GM23338 (cell line): ENCODE measurements at places on chromosomes 2 and 18. TPM values are rescaled to one million over a fixed set of nuclear protein-coding genes. Genes with fewer than 3 reads are reported as not detected.

DNA sequence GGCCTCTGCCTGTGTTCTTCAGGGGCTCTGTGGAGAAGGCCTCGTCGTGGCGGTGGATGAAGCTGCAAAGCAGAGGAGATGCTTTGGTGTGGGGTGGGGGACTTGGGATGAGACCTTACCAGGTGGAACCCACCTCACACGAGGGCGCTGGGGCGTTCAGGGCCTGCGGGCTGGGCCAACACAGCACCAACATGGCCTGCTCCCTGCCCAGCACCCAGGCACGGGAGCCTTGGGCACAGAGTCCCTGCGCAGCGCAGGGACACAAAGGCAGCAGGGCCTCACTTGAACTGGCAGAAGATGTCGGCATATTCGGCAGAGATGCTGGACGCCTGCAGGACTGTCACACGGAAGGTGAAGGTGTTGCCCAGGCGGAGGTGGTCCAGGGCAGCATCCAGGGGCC, 53.8 kb downstream of the AQP12A start:
- DNase-seq: no peak

The ADCYAP1 gene
- polyA plus RNA-seq: 0.09 TPM in 1 of 2 replicates, not detected in the other

DNA sequence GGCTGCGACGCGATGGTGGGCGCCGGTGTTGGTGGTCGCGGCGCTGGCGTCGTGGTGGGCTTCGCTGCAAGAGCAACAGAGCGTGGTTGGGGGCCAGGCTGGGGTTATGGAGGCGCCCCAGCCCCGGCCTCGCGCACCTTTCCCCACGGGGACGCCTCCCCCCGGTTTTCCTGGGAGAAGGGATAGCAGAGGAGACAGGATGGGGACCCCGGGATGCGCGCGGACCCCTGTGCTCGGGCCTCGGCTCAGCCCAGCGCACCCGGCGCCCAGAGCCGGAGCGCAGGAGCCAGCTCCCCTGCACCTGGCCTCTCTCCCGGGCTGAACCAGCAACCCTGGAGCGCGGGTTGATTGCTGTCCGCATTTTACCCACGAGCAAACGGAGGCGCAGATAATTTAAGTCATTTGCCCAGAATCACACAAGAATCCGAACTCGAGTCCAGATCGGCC, 1.0 kb downstream of the CD8A start:
- peak; percentile 48 for DNase-seq

The ANO7 gene
- polyA plus RNA-seq: 3.6 and 4.0 TPM in 2 replicates

The GPR39 gene
- polyA plus RNA-seq: 0.17 and 0.55 TPM in 2 replicates

- peak; percentile 46 for DNase-seq
These were observed at the start of gene QPCT for GRCh38 chr2:37344453-37345361. Gene QPCT (plus strand): TSS chr2:37344630. CDS start chr2:37344732, 102 bp downstream.

The RNU2-63P gene
- polyA plus RNA-seq: 2.0 and 2.8 TPM in 2 replicates

DNA sequence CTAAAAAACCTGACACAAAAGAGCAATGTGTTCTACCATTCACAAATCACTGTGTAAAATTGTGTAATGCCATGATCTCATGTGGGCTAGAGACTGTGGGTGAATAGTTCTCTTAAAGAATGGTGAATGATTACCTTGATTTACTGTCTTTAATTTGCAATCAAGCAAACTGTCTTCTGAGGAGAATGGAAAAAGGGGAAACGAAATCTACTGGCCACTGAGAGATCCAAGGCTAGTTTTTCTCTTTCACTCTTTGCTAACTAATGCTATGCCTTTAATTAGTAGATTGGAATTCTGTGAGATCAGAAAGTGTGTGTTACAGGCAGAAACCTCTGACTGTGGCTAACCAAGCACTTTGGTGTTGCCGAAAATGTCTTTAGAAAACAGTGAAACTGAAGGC, 422.7 kb downstream of the TGIF1 start:
- DNase-seq: no peak

- no peak for DNase-seq
These were observed 12.0 kb upstream of the SLC20A1 start for GRCh38 chr2:112633708-112634107.

DNA sequence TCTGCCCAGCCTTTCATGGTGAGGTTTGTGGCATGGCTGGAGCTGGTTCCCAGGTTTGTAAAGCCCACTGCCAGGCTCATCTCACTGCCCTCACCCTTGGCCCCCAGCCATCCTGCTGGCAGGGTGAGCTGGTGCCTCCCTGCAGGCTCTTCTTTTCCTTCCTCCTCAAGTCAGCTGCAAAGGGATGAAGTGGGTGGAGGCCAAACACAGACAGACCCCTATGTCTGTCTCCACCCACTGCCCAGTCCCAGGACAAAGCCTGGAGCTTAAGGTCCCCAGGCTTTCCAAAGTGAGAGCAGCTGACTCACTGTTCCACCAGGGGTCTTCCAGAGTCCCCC, 92.0 kb downstream of the TNS1 start:
- no peak for DNase-seq

DNA sequence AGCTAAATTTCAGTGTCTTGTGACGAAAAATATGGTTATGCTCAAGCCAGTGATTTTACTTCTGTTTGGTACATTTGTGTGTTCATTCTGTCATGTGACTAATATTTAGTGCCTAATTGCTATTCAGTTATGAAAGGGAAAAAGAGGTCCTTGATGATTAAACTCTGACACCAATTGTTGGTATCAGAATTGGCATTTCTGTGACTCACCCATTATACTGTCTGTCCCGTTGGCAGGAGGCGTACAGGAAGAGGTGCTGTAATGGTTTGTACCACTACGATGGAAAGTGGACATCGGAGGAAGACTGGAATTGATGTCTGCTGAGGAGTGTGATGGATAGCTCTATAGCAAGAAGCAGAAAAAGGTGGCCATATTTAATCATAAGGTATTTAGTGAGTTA, 310.4 kb upstream of the CCDC68 start:
- no peak for DNase-seq

DNA sequence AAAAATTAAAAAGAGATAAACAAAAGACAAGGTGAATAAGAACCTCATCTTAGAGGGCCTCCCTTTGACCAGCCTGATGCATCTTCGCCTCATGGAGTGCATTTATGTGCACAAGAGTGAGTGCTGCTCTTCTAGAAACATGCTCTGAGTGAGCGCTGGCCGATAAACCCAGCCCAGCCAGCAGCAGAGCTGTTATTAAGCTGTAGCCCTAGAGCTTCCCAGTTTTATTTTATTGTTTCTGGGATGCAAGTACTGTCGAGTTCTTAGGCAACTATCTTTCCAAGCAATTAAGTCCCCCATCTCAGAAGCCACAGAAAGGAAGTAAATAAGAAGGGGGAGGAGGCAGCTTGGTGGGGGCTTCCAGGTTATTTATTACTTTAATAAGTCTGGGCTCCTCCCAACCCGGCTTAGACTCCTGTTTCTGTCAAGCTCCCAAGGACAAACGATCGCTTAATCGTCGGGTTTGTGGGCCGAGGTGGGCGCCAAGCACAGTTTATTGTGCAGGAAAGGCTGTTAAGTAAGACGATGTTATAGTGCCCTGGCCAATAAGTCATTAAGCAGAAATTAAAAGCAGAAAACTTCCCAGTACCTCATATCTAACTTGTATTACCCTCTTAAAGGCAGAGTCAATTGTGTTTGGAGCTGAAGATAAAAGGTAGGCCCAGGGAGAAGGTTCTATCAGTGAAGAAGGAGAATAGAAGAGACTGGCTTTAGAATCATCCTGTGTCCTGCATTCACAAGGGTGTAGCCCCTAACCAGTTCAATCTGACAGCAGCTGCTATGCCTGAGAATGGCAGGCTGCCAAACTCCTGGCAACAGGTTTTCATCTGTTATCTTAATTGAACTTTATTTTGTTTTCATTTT, 176.3 kb downstream of the PIK3C3 start:
- DNase-seq: no peak

GRCh38 chr2:71460595-71461303, 7.4 kb downstream of the DYSF start:
- peak; percentile 54 for DNase-seq

DNA sequence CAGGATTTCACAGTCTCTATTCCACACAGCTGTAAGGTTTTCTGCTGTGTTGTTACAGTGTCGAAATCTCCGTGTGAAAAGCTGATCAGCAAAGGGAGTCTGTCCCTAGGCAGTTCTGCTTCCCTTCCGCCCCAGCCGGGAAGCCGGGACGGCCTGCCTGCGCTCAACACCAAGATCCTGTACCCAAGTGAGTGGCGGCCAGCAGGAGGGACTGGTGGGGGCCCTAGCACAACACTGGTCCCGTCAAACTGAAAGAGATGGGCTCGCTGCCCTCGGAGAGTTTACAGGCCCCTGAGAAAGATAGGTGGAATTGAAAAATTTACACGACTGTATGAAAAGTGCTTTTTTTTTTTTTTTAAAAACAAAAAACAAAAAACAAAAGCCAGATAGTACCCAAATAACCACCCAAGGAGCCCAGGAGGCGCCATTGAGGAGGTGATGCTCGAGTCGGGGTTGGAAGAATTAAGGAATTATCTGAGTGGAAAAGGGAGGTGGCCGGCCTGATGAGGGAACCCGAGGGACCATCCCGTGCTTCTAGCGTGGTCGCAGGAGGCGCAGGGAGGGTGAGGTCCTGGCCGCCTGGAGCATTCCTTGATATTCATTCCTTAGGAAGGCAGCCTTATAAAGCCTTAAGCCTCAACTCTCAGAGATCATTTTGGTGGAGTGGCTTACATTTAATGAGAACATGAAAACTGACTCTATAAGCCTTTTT, 96.7 kb downstream of the DGKD start:
- no peak for DNase-seq

The CHST9 gene
- polyA plus RNA-seq: 13.8 and 16.8 TPM in 2 replicates

The CYRIA gene
- 1.7 and 3.0 TPM in 2 replicates for polyA plus RNA-seq

The TRIM43 gene
- polyA plus RNA-seq: 0.40 TPM in 1 of 2 replicates, not detected in the other

The SERPINB3 gene
- 0.27 and 0.33 TPM in 2 replicates for polyA plus RNA-seq

- no peak for DNase-seq
These were observed 21.6 kb upstream of the SPATA3 start for GRCh38 chr2:230974096-230974913.

- DNase-seq: no peak
These were observed 16.3 kb upstream of the ATOH8 start for GRCh38 chr2:85737481-85737880.

- DNase-seq: no peak
These were observed 36.3 kb downstream of the NRXN1 start for GRCh38 chr2:50995610-50996009.

The MYO1B gene
- 20.0 and 26.4 TPM in 2 replicates for polyA plus RNA-seq

GRCh38 chr2:156077041-156077742, 255.3 kb downstream of the NR4A2 start:
- no peak for DNase-seq

GRCh38 chr2:112175333-112175732, 37.1 kb downstream of the FBLN7 start:
- no peak for DNase-seq

The GAREM1 gene
- 2.4 and 2.7 TPM in 2 replicates for polyA plus RNA-seq

DNA sequence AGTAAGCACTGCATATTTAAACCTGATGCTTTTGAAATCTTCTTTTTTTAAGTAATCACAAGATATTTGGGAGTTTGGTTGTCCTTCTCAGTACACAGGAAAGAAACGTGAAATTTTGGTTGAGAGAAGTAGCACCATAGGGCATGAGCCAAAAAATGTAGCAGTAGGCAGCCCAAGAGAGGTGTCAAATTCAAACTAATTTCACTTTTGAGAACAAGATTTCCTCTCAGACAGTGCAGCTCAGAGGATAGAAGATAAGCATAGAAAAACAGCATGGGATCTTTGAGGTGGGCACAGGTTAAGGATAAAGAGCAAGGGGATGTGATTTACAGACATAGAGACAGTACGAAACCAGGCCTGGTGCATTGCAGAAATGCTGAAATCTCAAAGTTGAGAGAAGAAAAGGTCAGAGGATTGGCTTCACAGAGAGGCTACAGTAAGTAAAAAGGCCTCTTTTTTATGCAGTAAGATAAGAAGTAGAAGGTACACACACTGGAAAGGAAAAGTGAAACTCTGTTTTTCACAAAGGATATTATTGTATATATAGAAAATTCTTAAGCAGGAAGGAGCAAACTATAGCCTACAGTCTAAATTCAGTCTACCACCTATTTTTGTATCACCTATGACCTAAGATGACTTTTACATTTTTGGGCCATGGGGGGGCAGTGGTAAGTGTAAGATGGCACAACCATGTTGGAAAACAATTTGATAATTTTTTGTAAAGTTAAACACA, 89.8 kb downstream of the PKP4 start:
- DNase-seq: no peak

GRCh38 chr2:73202156-73203054, at the start of gene NOTO:
Gene NOTO (plus strand): TSS chr2:73202574. CDS start chr2:73202667, 93 bp downstream.
- DNase-seq: peak; percentile 82

DNA sequence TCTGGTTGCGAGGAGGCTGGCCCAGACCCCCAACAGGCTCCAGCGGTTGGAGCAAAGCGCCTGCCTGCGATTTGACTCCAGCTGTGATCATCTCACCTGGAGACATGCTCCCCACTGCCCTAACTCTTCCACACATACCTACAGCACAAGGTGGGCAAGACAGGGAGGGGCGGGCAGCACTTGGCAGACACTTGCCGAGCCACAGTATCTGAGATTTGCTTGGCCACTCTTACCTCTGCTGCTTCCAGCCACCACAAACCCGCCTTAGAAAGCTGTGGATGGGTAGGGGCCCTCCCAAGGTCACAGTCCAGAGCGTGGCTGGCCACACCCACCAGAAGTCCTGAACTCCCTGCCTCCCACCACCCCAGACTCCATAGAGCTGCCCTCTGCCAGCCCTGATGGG, 8.2 kb downstream of the CYP26B1 start:
- no peak for DNase-seq

The RNF144A gene
- polyA plus RNA-seq: 2.8 and 2.9 TPM in 2 replicates

The ANKAR gene
- 4.4 and 5.0 TPM in 2 replicates for polyA plus RNA-seq

- no peak for DNase-seq
These were observed 1087.5 kb upstream of the NXPH2 start for GRCh38 chr2:139867601-139868226.

The ADAM17 gene
- 6.1 and 8.3 TPM in 2 replicates for polyA plus RNA-seq

- DNase-seq: no peak
These were observed 29.5 kb downstream of the MARCO start for GRCh38 chr2:118971245-118972122.

The TXNDC2 gene
- 0.16 TPM in 1 of 2 replicates, not detected in the other for polyA plus RNA-seq

The CXCR1 gene
- polyA plus RNA-seq: not detected in 2 replicates

GRCh38 chr2:222569826-222570225, 86.1 kb downstream of the FARSB start:
- DNase-seq: no peak

The UCN gene
- polyA plus RNA-seq: 0.30 and 0.99 TPM in 2 replicates

The ERFE gene
- polyA plus RNA-seq: 0.61 and 1.0 TPM in 2 replicates

DNA sequence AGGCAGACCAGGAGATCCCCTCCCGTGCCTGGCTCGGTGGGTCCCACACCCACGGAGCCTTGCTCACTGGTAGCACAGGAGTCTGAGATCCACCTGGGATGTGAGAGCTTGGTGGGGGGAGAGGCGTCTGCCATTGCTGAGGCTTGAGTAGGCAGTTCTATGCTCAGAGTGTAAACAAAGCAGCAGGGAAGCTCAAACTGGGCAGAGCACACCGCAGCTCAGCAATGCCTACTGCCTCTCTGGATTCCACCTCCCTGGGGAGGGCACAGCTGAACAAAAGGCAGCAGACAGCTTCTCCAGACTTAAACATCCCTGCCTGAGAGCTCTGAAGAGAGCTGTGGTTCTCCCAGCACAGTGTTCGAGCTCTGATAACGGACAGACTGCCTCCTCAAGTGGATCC, 85.1 kb downstream of the UGP2 start:
- peak; percentile 23 for DNase-seq
